Stimulated activated CD4-positive, alpha-beta T cell treated with anti-CD3 and anti-CD28 coated beads, Interleukin-2, amount 100 ng/mL, for 4 hours (primary cell): ENCODE measurements at places on chromosomes 13 and 19.
A peak's percentile ranks its signal among the peaks of the same experiment; 100 is the strongest.

DNA sequence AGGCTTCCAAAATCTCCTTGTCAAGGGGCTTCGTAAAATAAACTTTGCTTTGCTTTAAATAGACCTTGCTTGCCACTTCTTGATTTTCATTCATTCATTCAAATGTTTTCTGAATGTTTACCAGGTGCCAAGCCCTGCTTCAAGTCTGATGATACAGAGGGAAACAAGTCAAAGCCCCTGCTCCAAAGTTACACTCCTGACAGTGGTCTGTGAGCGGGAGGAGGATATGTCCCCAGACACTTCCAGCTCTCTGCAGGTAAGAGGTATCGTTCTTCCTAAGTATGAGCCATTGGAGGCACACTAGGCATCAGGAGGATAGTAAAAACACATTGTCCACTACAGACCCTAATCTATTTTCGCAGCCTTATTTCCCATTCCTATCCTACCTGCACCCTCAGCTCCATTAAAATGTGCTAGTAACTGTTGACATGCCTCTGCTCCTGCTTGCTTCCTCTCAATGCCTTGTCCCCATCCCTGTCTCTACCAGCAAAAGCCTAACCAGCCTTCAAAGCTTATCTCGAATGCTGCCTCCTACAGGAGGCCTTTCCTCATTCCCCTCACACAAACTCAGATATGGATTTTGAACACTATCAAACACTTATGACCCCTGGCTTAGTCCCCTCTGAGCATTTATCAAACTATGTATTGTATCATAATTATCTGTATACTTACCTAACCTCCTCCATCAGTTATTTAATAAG, 6.2 kb upstream of the WBP4 start:
- no peak for DNase-seq

- no peak for DNase-seq
Measured at GRCh38 chr13:24663089-24663395, 17.2 kb upstream of the ATP12A start.

DNA sequence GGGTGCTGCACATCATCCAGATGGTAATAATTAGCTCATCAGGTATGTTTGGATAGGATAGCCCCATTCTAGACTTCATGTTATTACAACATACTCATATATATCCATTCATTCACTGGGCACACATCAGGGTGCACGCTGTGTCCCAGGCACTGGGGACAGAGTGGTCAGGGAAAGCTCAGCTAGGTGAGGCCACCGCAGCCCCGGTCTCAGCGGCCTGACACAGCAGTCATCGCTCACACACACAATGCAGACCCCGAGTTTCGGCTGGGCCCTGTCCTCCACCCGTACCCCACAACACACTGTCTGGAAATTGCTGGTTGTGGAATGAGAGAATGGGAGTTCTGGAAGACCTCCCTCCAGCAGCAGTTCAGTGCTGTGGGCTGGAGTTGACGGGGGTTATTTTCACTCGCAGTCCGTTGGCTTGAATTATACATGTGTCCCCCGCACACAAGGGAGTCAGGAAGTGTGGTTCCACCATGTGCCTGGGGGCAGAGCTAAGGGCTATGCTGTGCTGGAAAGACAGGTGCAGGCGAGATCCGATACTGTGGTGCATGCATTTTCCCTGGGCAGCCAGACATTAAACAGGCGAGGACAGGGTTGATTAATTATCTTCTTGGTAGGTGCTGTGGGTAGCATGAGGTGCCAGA, 257.6 kb downstream of the TEX29 start:
- DNase-seq, result no peak

DNA sequence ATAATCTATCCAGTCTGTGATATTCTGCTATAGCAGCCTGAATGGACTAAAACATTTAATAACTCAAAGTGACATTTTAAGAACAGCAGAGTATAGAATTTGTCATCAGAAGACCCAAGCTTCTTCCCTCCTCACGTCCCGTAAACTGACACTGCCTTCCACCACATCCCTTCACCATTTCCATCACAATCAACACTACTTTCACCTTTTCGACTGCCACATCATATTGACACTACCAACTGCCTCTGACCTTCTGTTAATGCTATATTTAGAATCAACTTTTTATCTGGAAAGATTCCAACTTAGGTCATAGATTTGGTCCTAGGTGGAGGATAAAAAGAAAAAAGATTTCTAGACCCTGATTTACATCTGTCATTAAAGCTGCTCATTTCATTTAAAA, 39.6 kb downstream of the STOML3 start:
- DNase-seq, result no peak

GRCh38 chr19:8088752-8089663, 36.4 kb downstream of the CCL25 start:
- DNase-seq, result no peak

DNA sequence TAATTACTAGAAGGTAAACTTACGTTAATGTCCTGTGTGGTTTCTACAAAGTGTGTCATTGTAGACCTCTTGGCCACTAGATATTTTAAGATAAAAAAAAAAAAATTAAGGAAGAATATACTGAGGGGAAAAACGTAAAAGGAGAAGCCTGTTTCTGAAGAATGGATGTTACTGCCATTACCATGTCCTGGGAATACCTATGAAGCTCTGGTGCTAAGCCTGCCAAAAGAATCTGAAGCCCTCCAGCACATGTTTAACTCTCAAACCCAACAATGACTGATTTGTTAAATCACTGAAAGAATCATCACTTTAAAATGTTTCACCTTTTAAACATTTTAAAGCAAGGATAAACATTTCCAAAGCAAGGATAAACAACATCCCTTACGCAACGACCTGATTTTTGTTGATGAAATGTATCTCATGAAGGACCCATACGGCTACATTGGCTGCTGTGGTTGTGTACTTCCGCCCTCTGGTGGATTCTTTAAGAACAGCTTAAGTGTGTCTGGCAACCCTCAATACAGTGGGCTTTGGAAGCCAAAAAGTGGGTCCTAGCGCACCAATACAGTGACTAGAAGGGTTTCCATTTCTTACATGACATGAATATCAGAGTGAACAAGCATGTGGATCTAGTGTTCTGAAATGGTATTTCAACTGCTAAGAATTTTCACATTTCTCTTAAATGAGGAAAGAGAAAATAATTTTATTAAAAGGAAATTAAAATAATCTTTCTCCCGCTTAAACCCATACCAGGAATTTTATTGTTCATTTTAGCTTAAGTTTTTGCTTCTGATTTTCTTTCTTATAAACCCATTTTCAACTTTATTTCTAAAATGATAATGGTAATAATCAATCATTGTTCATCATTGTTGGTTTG, 74.5 kb upstream of the RAP2A start:
- peak; percentile 29 for DNase-seq

- no peak for DNase-seq
Measured at GRCh38 chr13:78393286-78394142, 209.8 kb downstream of the POU4F1 start.

DNA sequence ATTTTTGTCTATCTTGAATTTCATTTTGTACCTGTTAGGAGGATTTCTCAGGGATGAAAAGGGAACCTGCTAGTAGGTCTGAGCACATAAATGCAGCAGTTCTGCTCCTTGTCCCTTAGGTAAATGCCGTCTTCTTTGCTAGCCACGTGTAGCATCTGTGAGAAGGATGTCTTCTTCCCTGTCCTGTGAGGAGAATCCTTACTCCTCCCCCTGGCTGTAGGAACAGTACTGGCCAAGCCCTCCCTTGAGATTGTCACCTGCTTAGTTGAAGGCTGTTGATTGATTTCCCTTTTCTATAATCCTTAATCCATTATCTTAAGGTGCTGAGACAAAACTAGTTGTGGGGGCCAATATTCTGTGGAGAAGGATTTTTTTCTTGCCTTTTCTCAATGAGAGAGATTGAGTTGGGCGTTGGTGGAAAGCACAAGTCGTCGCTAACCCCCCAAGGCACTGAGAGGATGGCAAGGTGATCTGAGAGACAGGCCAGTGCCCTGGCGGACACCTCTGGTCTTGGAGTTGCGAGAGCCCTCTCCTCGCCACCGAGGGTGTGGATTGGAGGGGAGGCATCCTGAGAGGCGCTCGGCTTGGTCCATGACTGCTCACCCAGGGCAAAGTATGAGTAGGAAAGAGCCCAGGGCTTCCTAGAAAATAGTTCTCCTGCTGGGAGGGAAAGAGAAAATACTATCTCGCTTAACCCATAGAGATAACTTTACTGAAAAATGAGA, 216.7 kb downstream of the ATP8A2 start:
- no peak for DNase-seq

DNA sequence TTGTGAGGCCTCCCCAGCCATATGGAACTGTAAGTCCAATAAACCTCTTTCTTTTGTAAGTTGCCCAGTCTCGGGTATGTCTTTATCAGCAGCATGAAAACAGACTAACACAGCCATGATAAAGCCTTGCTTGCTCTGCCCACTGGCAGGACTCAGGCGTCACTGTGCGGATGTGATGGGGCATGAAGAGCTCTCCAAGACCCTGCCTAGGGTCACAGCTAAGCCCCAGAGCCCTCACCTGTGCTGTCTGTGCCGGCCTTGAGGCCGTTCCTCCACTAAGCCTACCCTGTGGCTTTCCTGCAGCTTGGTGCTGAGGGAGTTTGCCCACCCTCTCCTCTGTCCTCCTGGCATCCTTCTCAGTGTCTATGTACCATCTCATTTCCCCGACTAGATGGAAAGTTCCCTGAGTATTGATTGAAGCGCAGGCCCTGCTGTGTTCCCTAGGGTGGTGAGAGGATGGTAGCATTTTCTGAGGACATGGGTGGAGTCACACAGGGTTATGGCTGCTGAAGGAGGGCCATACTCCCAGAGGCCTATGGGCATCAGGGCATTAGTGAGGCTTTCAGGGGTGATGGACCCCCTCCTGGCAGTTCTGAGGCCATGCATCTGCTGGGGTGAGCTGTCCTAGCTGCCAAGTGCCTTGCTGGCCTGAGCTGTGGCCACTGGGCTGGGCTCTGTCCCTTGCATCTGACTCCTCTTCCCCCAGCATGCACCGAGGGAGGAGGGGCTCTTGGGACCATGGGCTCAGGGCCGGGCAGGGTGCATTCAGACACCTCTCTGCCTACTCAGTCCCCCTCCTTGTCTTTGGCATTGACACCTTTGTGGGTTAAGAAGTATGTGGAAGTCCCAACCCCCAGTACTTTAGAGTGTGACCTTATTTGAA, 75.3 kb downstream of the TEX29 start:
- no peak for DNase-seq

DNA sequence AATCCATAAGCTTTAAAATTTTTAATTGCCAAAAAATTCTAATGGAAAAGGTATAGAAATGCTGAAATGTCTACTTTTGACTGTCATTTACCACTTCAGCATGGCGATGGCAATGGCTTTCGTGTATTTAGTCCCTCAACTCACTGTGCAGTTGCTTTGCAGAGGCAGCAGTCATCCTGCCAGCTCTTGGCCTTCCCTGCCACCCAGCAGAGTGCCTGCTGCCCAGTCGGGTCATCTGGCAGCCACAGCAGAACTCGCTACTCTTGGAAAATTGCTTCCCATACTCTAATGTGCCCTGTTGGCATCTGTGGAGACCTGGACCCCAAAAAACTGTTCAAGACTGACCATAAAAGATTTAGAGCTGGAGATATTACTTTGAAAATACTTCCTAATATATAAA, 383.2 kb downstream of the UQCRFS1 start:
- no peak for DNase-seq

DNA sequence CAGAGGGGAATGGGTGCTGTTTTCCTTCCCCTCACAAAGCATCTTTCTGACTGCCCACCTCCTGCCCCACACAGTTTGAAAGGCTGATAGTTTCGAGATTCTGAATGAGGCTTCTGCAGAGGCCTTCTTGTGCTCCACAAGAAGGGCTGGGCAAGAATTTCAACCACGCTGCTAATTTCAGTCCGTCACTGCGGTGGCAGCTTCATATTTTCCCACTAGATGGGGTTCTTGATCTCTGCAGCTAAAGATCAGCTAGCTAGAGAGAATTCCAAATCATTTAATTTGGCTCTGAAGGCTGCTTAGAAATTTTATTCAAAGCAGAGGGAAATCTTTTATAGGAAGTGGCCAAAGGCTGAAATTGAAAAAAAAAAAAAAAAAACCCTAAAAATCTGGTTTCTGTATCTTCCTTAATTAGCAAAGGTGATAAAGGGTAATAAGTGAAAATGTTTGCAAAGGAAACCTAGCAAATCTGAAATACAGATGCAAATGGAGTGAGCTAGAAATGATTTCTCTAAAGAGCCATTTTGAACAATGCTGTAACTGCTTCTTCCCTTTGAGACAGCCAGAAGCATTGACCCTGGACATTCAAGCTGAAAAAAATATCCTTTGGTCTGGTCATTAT, 38.0 kb upstream of the C13orf42 start:
- no peak for DNase-seq

DNA sequence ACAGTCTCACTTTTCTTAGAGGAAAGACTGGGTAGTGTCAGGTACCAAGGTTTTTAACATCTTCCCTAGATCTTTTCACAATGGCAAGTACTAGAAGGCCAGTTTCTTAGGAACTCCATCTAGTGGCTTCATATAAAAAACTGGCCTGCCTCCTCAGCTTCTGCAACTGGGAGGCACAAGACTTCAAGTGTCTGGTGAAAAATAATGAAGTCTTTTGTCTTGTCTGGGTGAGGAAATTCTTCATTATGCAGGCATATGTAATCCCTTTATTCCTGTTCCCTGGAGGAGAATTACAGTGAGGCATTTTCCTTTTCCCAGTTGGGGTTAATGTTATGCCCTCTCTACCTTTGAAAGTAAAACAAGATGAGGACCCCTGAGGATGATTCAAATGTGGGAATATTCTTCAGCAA, 300.5 kb downstream of the NALCN start:
- DNase-seq, result no peak

DNA sequence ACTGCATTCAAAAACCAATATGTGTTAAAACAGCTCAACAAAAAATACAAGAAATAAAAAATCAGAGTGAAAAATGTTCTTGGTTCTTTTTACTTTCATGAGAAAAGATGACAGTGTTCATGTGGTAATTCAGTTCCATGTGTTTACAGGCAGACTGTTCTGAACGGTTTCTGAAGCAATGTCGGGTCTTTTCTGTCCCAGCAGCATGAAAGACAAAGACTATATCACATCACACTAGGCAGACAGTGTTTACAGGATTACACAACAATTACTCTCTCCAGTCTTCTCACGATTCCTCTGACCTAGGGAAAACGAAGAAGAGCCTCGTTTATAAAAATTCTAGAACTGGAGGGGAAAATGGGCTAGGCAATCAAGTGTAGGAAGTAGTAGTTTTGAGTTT, 83.4 kb downstream of the UBL3 start:
- no peak for DNase-seq

- no peak for DNase-seq
Measured at GRCh38 chr19:43380771-43381386, 27.4 kb downstream of the CD177 start.

GRCh38 chr19:29371251-29372090, 154.3 kb upstream of the VSTM2B start:
- DNase-seq, result no peak

DNA sequence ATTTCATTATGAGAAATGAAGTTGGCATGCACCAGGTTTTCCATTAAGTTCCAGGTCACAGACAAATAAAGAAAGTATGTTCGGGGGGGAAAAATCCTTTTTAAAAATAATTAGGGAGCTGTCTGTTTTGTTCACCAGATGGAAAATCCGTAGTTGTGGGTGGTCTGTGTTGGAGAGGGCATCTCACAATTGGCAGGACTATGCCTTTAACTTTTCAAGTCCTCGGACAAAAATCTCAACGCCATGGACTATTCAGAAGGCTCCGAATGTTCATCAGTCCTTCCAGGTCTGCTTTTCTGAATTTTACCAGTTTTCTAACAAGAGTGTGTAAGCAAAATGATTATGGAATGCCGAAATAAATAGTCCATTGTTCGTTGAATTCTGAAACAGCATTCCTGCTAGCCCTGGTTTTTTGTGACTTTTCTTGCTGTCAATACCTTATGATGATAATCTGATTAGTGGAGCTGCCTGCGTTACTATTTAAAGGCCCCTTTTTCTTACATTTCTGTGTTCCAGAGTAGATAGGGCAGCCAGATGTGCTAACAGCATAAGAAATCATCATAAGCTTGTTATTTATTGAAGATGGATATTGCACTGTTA, 146.9 kb downstream of the TM9SF2 start:
- DNase-seq, result no peak
